ENCODE measurements at places on chromosomes 6 and 20.

GRCh38 chr20:50427719-50428083 lies 82.5 kb upstream of the PTPN1 start:
- DNase-seq: no peak

DNA sequence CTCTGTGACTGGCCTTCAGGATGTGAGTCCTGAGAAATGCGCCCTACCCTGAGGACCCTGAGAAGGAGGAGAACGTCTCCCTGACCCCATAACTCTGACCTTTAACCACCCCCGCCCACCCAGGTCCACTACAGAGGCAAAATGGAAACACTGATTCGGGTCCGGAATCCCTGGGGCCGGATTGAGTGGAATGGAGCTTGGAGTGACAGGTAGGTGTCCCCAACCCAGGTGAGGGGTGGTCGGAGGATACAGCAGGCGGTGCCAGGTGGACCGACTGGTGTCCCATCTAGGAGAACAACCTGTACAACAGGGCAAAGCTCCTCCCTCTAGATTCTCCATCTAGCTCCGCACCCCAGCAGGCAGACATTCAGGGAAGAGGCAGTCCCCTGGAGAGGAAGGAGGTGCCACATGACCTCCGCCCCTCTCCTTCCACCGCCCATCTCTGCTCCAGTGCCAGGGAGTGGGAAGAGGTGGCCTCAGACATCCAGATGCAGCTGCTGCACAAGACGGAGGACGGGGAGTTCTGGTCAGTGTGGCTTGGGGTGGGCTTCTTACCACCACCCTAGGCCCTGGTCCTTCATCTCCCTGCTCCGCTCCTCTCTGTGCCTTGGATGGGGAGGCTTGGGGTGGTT lies 17.6 kb downstream of the CAPN11 start:
- no peak for DNase-seq

DNA sequence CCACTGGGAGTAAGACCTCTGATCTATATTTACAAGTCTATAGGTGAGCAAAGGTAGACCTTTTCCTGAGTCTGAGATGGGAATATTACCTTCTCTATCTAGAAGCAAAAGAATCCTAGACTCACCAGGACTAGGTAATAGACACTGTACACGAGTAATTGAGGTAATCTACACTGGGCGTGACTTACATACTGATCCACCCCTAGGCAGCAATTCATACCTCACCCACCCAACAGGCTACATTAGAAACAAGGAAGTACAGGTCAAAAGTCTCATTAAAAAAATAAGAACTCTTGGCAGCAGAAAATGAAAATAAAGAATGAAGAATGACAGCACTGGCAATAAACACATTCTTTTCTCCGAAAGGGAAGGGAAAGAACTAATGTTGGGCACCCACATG lies 7.6 kb downstream of the CSNK2A1 start:
- DNase-seq: no peak

DNA sequence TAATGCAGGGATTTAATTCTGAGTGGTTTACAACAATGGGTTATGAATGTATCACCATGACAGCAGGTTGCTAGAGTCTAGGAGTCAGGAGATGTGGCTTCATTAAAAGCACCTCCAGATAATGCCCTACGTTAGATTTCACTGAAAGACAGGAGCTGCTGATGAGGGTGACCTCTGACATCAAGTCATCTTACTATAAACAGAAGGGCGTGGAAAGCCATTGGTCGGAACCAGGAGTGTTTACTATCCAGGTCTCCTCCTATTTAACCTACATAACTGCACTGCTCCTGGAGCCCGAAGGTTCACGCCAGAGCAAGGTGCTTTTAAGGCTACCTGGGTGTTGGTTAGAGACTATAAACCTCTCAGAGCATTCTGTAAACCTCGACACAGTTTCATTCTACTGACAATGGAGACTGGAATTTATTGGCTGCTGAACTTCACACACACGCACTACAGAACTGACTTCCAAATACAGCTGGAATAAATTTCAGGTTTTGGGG lies 128.7 kb downstream of the EYA4 start:
- DNase-seq: no peak

- DNase-seq: no peak
Observed at GRCh38 chr6:30955367-30956042, 14.7 kb downstream of the MUCL3 start.

DNA sequence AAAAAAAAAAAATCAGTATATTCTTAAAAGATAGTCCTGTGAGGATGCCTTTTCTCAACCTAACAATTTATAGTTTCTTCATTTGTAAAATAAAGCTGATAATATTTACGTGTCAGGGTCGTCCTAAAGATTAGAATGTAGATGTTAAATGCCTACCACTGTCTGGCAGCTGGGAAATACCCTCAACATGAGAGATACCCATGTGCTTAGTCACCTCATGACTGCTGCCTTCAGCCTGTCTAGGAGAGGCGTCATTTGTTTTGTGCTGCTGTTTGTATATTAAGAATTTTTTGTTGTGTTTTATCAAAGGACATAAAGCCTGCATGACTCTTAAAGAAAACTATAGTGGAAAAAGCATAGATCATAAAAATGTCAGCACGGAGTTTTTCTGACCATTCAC lies 9.5 kb downstream of the FAM120B start:
- DNase-seq: no peak

DNA sequence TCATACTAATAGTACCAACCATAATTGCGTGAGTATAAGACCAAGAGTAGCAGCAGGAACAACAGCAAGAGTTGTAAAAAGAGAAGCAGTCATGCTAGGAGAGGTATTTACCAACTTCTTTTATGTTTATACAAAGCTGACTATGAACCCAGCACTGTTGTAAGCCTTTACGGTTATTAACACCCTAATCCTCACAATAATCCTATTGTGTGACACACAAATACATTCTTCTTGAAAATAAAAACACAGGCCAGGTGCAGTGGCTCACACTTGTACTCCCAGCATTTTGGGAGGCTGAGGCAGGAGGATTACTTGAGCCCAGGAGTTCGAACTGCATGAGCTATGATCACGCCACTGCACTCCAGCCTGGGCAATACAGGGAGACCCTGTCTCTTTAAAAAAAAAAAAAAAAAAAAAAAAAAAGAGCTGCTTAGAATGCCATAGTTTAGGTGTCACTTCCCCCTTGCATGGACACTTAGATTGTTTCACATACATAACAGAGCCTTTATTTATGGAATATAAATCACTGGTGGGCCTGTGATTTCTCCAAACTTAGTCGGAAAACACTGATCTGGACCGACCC lies 20.2 kb downstream of the HCK start:
- no peak for DNase-seq

DNA sequence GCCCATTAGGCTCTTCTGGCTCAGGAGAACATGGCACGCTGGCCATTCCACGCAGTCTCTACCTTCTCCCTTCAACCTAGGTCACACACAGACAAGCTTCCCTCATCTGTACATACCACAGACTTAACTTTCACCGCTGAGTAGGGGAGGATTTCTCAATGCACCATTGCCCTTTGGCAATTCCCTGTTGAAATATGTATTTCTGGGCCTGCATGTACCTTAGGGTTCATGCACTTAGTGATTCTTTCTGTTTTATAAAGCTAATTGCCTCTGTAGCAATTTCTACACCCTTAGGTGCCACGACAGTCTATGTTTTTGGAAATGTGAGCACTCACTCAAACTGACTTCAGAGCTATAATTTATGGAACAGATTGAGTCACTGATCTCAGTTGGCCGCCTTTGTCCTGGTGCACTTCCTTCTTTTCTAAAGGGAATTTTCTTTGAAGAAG lies 253.8 kb upstream of the PRDM1 start:
- DNase-seq: no peak

GRCh38 chr20:57934007-57934805 lies 224.4 kb upstream of the PMEPA1 start:
- DNase-seq: no peak

DNA sequence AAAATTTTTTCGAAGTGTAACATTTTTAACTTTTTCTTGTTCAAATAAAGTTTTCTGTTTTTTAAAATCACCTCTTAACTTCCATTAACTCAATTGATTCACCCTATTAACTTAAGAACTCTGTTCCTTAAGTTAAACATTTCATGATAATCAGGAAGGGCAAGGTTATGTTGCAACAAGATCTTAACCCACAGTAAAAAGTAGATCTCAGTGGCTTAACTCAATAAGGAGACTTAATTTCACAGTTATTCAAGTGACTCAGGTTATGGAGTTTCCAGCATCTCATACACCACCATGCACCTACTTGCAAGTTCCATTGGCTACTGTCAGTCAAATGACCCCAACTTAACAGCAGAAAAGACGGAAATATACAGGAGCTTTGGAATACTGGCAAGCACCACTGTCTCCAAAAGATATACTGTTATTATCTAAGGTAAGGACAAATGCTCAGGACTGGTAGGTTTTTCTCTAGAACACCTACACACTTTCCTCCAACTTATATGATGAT lies 11.2 kb downstream of the HLA-DQB1 start:
- DNase-seq: no peak

DNA sequence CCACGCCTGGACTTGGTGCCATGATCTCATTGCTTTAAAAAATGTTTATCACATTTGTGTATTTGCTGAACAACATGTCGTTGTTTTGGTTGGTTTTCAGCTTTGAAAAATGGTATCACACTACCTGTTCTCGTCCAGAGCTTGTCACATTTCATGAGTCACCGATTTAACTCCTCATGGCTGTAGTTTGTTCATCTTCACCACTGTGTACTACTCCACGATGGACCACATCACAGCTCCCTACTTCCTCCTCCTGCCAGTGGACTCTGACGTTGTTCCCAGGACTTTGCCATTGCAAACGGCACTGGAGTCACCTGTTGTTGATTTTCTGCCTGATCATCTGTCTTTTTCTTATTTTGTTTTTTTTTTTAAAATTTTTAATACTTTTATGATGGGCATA lies 157.7 kb downstream of the ERMARD start:
- no peak for DNase-seq

- DNase-seq: no peak
Observed at GRCh38 chr20:13930281-13930680, 60.1 kb downstream of the SEL1L2 start.

DNA sequence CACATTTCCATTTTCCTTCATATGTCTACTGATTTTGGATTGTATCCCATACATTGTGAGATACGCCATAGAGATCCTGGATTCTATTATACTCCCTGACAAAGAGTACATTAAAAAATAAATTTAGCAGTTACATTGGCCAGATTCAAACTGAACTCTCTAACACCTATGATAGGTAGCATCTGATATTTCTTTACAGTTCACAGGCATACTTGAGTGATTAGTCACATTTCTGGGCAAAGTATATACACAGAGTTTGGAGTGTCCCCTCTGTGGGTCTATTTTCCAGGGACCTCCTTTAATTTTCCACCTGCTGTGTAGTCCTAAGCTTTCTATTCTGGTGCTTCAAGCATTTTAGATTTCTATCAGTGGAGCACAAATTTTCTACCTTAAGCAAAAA lies 96.4 kb downstream of the TBC1D32 start:
- DNase-seq: no peak

DNA sequence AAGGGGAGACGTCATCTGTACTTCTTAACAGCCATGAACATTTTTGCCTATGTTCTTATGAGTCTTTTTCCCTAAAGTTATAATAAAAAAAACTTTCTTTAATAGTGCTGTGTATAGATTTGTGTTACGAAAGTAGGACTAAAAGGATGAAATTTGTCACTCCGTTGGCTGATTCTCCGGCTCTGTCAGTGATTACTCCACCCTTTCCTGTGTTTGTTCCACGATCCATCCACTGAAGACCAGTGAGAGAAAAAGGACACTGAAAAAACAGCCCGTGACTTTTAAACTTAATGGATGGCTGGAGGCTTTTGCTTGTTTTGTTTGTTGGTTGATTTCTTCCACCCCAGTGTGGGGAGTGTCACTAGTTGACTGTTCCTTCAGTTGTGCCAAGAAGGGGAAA lies 232.0 kb upstream of the NOX3 start:
- no peak for DNase-seq

DNA sequence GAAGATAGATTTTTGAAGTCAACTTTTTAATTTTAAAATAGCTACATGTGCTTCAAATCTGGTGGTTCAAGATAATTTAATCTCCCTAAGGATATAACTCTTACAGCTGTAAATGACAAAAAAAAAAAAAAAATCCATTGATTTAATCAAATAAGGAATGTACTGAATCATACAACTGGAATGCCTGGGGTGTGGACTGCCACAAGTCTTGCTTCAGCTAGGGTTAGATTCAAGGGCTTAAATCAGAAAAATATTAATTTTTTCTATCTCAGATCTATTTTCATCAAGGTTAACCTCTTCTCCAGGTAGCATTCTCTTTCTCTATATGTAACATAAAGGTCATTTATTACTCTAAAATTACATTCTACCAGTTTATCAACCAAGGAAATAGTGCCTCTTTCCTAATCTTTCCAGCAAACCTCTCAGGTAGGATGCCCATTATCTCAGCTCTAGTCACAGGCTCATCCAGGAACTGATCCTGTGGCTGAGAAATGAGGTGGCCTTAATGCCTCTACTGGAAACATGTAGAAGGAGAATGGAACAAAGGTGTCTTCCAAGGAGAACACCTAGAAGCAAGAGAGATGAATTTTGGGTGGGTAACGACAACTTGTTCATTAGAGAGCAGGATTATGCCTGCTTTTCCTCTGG lies 466.9 kb downstream of the CBLN4 start:
- no peak for DNase-seq

DNA sequence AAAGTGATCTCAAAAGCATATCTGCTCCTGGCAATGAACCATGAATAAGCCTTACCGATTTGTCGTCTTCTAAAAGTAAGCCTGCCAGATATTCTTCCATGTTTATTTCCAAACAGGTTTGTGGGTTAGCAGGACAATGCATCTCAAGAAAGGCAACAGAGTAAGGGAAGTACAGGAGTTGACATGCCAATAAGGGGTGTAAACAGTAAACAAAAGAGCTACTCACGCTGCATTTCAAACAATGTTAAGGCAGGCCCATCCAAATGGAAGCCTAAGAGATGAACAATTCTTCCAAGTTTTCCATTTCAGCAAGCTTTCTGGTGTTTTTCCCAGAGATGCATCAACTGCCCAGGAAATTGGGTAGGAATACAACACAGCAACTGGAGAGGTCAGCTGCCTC lies 27.8 kb upstream of the CRIP3 start:
- DNase-seq: no peak

- DNase-seq: no peak
Observed at GRCh38 chr6:139546106-139546472, 171.6 kb upstream of the CITED2 start.

DNA sequence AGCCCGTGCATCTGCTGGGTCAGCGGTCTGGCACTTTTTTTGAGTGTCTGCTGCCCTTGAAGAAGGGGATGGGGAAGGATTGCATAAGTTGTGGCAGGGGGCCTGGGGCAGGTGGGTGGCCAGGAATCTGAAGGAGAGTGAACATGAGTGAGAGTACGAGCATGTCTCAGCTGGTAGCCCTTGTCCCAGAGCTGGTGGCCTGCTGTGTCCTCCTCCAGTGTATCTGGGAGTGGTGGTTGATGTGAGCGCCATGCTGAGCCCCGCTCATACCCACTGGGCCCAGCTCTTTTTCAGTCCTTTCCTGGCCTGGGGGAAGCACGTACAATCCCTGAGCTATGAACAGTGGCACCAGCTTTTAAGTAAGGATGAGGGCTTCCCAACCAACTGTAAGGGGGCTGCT lies 136.2 kb upstream of the AGPAT4 start:
- no peak for DNase-seq

DNA sequence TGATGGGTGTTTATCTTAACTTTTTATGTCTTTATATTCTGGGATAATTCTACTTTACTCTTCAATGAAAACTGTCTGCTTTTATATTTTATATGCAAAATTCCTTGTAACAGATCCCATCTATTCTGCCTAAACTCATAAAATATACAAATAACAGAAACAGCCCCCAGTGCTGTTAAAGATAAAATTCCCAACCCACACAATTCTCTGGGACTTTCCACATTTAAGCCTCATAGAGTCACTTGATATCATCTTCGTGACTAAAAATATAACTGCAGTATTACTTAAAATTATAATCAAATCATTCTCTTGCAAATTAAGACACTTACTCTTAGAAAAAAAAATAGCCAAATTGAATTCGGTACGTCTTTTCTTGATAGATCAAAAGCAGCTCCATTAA lies 60.2 kb downstream of the INSM1 start:
- no peak for DNase-seq
